ENCODE measurements at places on chromosomes 7 and 10.

DNA sequence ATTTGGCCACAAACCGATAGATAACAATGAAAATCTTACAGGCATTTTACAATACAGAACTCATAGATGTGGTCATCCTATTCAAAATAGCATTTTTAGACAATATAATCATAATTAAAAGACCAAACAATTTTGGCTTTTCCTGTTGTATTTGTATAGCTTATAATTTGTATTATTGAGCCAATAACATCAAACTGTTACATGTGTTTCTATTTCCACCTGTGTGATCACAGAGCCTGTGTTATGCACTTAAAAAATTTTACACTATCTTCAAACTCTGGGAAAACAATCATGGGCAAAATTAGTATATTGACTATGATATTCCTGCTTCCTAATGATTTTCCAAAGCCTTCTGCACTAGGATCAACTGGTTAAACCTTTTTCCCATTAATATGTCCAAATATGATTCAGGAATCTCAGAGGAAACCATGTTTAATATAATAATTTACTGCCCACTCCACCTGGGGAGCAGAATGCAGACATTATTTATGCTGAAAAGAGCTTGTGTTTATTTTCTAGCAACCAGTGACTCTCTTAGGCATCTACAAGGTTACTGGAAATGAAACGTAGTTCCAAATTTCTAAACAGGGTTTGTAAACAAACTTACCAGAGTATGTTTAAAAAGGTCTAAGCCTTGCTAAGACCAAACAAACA lies 1.7 kb downstream of the RHOBTB1 start:
- DNase-seq: no peak

DNA sequence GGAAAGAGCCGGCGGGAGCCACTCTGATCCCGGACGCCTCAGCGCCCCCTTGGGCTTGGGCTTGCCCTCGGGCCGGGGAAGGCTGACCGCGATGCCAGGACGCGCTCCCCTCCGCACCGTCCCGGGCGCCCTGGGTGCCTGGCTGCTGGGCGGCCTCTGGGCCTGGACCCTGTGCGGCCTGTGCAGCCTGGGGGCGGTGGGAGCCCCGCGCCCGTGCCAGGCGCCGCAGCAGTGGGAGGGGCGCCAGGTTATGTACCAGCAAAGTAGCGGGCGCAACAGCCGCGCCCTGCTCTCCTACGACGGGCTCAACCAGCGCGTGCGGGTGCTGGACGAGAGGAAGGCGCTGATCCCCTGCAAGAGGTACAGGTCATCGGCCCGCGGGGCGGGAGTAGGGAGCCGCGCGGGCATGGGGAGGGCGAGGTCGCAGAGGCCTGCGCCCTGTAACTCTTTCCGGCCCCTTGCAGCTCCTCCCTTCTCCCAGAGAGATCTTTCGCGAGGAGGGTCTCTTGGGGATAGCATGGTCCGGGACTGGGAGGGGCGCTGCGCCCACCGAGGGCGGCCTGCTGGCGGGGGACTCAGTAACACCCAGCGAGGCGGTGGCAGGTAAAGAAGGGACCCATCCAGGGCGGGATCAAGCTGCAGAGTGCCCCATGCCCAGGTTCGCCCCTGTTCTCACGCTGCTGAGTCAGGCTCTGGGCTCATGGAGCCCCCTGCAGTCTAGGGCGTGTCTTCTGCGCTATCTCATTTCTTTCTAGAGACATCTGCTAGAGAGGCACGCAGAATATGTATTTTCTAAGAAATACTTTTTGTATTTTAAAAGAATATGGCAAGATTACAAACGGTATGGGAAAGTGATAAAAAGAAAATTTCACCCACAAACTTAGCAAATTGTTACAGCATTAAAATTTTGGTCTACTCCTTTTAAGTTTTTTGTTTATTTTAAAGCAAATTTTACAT lies 687 bp downstream of the EPDR1 start:
- no peak for DNase-seq

- DNase-seq: no peak
Measured at GRCh38 chr7:140594131-140594691, 46.4 kb downstream of the DENND2A start.

DNA sequence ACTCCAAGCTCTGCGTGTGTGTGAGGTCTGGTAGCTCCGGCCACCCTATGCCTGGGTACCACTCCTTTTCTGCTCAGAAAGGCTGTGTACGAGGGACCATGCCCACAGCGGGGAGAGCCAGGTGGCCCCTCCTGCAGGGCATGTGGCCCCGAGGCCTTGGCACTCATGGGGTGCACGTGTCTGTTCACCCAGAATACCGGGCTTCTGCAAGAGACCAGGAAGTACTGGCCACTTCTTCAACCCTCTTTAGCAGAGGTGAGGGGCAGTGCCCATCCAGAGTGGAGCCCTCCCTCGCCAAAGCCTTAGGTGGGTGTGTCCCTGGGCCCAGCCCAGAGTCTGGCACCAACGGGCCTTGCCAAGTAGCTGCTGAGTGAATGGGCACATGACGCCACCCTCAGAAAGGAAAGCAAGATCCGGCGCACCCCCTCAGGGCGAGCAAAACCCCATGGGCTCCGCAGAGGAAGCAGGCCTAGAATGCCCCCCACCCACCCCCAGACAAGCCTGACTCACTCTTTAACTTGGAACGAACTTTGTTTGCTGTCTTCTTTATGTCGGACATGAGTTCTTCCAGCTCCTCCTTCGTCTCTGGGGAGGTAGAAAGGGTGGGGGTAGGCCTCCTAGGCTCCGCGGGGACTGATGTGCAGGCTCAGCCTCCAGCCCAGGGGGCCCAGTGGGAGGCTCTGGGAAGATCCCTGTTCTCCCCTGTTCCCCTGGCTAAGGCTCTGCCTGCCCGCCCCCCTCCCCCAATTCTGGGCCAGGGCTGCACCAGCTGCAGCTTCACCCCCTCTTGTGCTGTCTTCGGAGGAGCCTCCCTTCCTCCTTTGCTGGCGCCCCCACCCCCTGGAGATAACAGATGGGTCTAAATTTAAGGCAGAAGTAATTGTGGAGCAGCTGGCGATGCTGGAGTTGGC lies 14.6 kb downstream of the STX1A start:
- no peak for DNase-seq

- DNase-seq: no peak
Measured at GRCh38 chr7:2821842-2822507, 22.1 kb downstream of the GNA12 start.

DNA sequence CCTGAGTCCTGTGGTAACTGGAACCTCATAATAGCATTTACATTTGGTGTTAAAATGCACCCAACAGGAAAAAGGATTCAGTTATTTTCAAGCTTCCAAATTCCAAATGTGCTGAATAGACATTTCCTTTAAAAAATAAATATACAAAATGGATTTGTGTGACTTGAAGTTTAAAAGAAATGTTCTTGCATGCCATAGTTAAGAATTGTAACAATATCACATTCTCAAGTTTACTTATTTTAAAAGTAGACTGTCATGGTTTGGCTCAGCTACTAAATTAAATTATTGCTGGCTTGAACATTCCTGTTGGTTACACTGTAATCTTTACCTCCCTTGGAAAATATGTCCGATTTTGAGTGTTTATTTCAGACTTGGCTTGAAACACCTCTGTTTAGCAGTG lies 31.5 kb downstream of the BICC1 start:
- no peak for DNase-seq

GRCh38 chr10:336247-336646 lies 201.0 kb downstream of the ZMYND11 start:
- DNase-seq: no peak

GRCh38 chr7:30848121-30848855 lies 63.4 kb upstream of the AQP1 start:
- no peak for DNase-seq

DNA sequence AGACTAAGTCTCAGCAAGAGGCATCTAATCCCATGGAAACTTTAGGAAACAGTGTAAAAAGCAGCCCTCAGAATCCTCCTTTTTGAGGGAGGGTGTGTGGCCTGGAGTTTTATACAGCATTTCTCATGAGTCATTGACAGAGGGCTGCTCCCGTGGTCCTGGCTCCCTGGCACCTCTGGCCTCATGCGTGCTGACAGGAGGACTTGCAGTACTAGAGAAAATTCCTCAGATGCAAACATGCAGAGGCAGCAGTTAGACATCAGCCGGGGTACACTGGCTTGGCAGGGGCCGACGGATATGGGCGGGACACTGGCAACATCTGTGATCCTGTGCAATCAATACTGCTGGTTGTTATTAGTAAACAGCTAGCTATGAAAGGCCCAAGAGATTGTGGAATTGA lies 925.1 kb upstream of the CELF2 start:
- DNase-seq: no peak

DNA sequence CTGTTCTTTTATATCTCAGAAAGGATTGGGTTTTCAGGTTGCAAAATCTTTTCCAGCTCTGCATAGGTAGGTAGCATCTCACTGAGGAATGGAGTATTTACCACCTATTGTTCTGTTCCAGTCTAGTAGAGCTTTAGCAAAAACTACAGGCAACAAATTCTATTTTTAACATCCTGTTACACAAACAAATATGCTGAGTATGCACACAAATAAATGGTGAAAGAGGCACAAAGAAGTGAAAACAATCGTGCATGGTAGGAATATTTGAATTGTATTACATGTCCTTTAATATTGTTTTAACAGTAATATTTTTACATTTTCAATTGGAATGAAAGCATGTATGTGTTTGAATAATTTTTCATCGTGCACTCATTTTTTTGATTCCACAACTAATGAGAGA lies 14.5 kb upstream of the MIOS start:
- DNase-seq: no peak

GRCh38 chr7:1297017-1297960 lies 64.6 kb downstream of the UNCX start:
- DNase-seq: no peak

- DNase-seq: no peak
Measured at GRCh38 chr7:100627238-100627549, 14.2 kb downstream of the TFR2 start.

DNA sequence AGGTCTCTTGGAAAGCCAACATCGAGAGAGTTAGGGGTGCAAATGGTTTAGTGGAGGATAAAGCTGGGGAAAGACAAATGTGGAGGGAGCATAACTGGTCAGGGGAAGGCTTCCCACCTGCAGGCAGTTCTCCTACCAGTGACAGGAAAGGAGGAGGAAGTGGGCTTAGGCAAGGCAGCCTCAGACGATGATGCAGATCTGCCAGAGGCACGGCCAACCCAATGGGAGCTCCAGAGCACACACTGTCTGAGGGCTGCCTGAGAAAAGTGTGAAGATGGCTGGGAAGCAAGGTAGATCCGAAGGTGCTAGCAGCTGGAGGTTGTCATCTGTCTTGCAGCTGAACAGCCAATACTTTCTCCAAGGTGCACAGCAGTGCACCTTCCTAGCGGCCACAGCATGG lies 178.8 kb downstream of the C7orf25 start:
- DNase-seq: no peak

DNA sequence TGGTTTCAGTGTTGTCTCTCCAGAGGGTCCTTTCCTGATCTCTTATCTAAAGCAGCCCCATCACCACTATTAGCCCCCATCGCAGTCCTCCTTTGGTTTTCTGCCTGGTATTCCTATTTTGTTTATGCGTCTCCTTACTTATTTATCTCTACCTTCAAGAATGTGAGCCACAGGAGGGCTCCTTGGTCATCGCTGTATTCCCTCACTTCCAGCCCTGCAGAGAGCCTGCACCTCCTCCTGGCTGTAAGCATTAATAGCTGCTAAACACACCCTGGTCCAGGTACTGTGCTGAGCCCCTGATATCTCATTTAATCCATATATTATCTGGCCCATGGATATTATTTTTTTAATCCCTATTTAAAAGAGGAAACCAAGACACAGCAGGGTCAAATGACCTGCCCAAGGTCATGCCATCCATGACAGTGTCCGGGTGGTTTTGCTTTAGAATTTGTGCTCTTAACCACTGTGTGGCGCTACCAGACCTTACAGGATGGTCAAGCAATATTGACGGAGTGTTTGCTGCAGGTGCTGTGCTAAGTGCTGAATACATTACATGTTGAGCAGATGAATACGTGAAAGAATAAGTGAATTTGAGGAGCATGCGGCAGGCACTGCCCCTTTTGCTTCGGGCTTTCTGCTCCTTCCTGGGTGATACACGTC lies 227.2 kb downstream of the ADAM12 start:
- DNase-seq: no peak

DNA sequence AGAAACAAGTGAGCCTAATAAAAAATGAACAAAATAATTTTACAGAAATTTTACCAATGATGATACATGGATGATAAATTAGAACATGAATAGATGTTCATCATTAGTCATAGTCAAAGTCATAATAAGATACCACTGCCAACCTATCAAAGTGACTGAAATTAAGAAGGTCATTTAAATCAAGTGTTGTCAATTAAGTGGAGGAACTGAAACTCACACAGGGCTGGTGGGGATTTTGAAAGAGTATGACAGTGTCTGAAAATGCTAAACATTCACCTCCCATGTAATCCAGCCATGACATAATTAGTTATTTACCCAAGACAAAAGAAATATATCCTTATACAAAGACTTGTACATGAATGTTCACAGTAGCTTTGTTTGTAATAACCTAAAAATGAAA lies 57.1 kb upstream of the DYNC1I1 start:
- DNase-seq: no peak

- no peak for DNase-seq
Measured at GRCh38 chr7:150382123-150382843, 3.2 kb downstream of the ZNF775 start.

DNA sequence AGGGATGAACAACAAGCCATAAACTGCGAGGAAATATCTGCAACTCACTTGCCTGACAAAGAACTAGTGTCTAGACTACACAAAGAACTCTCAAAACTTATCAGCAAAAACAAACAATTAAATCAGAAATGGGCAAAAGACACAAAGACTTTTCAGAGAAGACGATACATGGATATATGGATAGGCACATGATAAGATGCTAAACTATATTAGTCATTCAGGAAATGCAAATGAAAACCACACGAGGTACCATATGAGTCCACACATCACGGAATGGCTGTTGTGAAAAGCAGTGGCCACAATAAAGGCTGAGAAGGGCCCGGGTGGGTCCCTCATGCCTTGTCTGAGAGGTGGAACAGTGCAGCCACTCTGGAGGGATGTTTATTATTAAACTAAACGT lies 267.8 kb downstream of the WDR37 start:
- DNase-seq: peak; percentile 27

DNA sequence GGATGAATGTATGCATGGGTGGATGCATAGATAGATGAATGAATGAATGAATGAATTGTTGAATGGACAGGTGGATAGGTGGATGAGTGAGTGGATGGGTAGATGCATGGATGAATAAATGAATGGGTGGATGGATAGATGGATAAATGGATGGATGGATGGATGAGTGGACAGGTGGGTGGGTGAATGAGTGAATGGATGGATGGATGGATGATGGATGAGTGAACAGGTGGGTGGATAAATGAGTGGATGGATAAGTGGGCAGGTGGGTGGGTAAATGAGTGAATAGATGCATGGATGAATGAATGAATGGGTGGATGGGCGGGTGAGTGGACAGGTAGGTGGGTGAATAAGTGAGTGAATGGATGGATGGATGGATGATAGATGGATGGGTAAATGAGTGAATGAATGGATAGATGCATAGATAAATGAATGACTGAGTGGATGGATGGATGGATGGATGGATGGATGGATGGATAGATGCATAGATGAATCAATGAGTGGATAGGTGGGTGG lies 72.6 kb downstream of the MYL10 start:
- DNase-seq: no peak

GRCh38 chr7:33278095-33278494 lies 148.7 kb downstream of the BBS9 start:
- no peak for DNase-seq

- no peak for DNase-seq
Measured at GRCh38 chr10:120208488-120208887, 248.5 kb upstream of the PLPP4 start.

All from stimulated activated CD4-positive, alpha-beta T cell treated with anti-CD3 and anti-CD28 coated beads, Interleukin-1b, Interleukin-23, amount 100 ng/mL, for 48 hours (primary cell).